ENCODE measurements at places on chromosomes 2 and 18.
A peak's percentile ranks its signal among the peaks of the same experiment; 100 is the strongest.

GRCh38 chr2:11082880-11083279 is 72.4 kb upstream of the SLC66A3 start:
- DNase-seq, result no peak

GRCh38 chr2:233064530-233065199 is 4.5 kb downstream of the INPP5D start:
- no peak for DNase-seq

- no peak for DNase-seq
Observed at GRCh38 chr2:19576411-19576810, 218.0 kb upstream of the OSR1 start.

DNA sequence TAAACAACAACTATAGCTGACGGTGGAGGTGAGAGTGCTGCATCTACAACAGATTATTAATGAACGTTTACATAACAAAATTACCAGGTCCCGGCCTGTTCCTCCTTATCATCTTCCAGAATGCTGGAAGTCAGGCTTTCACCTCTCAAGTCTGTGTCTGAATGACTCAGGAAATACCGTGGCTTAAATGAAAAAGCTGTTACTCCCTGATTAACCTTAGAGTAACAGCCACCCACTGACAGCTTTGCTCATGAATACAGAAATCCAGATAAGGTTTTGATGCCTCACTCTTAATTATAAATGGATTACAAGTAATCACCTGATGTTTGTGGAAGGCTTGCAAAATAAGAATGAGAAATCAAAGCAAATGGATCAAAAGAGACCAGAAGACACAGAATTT is 885.3 kb upstream of the CELF4 start:
- DNase-seq, result peak; percentile 23

- DNase-seq, result no peak
Observed at GRCh38 chr2:237231593-237231992, 145.9 kb downstream of the COPS8 start.

- DNase-seq, result no peak
Observed at GRCh38 chr18:75208836-75209128, 157 bp downstream of the PTGR3 start.

DNA sequence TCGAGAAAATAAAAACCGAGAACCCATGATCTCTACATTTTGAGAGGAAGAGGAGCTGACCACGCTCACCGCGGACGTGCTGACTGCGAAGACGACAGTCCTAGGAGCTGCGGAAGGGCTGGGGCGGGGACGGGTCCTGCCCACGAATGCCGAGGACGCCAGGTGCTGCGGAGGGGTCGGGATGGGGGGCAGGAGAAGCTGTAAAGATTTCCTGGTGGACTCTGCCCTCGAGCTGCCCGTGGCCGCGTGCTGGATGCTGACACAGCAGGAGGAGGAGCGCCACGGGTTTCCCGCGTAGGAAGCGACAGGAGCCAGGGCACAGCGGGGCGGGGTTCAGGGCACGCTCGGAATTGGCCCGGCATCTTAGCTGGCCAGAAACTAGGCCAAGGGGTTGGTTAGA is 22.2 kb downstream of the ZSCAN30 start:
- no peak for DNase-seq

- DNase-seq, result no peak
Observed at GRCh38 chr2:233546101-233546500, 20.5 kb downstream of the USP40 start.

DNA sequence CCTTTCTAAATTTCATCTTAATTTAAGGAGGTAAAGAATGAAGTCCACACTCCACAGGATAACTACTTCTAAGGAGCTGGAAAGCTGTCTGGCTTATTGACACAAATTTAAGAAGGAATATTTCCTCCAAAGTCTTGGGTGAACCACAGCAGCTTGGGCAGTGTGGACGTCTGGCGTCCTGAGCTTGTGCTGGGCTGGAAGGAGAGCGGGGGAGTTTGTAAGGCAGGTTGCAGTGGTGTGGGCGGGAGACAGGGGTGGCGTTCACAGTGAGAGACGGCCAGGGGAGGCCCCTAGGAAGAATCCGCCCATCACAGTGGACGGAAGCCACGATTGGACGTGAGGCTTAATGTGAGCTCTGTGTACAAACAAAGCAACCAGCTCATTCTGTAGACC is 25.7 kb downstream of the ADI1 start:
- no peak for DNase-seq

DNA sequence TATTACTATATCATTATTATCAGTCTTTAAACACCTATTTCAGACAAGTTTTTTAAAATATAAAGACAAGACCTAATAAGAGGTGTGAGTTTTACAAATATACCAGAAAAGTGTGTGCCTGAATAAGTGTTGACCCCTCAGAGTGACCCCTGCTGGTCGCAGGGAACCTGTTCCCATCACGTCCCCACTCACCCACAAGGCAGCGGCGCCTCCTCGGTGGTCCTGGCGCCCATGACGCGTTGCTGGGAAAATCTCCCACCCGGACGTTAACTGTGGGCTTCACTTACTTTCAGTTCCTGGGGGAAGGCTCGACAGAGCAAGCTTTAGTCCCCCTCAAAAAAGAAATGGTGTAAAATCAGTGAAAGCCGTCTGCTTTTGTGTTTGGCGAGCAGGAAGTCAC is 93.5 kb downstream of the TMEM18 start:
- no peak for DNase-seq

DNA sequence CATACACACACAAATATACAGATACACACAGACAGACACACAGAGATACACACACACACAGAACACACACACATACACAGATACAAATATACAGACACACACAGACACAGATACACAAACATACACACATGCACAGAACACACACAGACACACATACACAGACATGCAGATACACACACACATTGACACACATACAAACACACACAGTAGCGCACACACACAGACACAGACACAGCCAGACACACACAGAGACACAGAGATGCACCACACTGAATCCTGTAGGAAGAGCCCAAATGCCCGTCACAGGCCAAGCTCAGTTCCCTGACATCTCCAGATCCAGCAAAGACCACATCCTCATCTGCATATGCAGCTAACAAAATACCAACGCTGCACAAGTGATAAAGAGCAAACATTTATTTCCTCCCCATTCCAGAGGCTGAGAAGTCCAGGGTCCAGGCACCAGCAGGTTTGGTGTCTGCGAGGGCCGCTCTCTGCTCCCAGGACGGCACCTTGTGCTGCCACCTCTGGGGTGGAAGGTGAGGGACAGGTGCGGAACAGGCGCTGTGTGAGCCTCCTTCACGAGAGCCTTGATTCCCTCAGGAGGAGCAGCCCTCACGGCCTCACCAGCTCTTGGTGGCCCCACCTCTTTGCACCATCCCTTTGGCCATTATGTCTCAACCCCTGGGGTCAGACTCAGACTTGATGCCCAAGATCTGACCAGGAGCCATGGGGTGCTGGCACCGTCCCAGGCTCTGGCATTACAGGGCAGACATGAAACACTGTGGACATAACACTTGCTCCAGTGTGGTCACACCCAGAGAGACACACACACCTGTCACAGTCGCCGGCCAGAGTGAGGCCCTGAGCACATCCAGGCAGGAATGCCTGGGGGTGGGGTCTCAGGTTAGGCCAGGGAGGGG is 108.7 kb downstream of the NDUFA10 start:
- DNase-seq, result no peak

GRCh38 chr2:97928591-97928990 is 67.2 kb downstream of the TMEM131 start:
- DNase-seq, result no peak

DNA sequence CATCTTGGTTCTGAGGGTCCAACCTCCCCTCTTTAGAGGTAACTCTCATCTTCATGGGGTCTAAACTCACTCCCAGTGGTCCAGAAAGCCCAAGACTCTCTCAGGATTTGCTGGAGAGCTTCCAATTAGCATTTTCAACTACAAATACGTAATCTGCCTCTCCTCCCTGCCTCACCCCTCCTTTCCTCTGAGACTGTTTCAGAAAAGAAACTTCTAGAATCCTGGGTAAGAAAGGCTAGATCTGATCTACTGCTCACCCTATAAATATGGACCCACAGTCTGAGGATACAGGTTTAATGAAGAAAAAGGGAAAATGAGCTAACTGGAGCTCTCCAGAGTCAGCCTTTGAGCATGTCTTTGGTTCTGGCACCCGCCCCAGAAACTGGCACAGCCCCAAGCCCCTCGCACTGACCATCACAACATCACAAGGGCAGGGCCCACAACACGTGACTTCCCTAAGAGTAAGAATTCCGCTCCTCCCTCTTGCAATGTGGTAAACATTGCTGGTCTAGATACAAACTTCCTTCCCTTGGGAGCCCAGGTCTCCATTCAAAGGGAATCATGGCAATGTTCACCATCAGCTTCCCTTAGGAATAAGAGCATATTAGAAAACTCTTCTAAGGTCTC is 21.7 kb upstream of the IHH start:
- no peak for DNase-seq

DNA sequence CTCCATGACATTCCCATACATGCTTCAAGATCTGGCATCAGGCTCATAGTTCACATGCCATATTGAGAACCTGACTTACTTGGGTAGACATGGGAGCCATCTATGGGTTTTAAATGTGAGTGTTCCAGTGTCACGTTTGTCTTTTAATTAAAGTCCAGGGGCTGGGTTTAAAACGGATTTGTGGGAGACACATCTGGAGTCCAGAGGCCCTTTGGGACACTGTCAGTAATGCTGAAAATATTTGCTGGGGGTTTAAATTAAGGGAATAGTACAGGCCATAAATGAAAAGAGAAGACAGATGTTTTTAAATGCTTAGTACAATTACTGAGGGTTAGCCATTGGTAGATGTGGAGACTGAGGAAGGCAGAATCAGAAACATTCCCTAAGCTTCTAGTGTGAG is 478.0 kb downstream of the PID1 start:
- DNase-seq, result no peak

GRCh38 chr2:46039543-46040303 is 257.5 kb upstream of the EPAS1 start:
- DNase-seq, result no peak

DNA sequence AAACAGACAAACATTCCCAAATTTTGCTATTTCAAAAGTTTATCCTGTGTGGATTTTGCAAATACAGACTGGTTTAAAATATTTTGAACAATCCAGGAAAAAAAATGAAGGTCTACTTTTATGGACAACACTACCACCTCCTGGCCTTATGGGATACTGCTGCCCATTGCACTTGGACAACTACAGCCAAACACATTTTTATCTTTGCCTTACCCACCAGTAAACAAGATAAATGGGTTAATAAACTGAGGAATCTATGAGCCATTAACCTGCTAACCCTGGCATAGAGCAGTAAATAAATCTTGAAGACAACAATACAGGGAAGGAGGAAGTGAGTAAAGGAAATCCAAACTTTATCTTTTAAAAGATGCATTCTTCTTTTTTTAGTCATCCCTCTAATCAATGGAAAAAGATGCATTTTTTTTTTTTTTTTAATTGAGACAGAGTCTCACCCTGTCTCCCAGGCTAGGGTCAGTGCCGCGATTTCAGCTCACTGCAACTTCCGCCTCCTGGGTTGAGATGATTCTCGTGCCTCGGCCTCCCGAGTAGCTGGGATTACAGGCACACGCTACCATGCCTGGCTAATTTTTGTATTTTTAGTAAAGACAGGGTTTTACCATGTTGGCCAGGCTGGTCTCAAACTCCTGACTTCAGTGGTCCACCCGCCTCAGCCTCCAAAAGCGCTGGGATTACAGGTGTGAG is 2.1 kb upstream of the SPIRE1 start:
- no peak for DNase-seq

GRCh38 chr2:49053156-49053555 is 101.2 kb downstream of the FSHR start:
- DNase-seq, result no peak

- DNase-seq, result no peak
Observed at GRCh38 chr18:62566199-62566598, 43.4 kb downstream of the ZCCHC2 start.

DNA sequence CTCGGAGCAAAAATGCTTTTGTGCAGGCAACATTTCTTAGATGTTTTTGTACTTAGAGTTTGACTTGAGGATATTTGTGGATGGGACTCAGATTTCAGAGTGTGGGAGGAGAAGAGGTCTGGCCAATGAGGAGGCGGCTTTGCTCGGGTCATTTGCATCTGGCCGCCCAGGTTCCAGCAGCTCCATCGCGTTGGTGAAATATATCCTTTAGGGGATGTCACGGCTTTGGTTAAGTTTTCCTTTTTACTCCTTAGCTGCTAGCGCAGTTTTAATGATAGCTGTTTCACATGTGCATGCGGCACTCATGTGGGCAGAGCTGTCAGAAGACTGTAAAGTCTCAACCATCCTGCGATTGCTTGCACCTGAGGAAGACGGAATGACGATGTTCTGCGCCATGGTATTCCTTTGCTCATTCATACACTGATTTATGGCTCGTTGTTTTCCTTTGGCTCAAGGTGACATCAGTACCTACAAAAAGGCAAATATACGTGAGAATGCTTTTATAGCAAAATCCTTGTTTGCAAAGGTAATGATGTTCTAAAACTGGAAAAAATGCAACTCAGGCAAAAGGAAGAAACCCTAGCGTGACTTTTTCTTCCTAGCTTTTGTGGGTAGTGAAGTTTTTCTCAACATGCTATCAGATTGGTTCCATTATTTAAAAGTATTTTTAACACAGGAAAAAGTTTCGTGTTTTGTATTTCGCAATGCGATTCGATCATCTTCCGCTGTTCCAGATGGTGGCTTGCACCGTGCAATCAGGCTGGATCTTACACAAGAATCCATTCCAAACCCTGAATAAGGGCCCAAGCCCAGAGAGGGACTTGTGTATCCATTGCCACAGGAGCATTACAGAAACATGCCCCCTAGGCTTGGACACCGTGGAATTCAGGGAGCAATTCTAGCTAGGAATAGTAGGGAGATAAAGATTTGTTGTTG is 70.5 kb upstream of the ZNF516 start:
- DNase-seq, result no peak

DNA sequence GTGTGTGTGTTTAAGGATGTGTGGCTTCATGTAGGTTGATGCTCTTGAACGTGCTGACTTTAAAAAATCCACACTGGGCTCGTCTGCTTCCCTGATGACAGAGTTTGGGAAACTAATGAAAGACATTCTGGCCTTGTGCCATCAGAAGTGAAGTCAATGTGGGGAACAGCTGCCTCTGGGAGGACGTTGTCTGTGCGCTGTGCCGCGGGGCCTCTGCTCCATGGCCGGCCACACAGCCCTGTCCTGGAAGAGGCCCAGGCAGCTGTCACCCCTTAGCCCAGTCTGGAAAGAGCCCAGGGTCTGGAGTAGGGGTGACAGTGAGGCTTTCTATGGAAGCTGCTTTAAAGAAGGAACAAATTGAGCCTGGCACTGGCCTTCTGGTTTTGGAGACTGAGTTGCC is 155.8 kb downstream of the SH3RF3 start:
- DNase-seq, result no peak

- DNase-seq, result no peak
Observed at GRCh38 chr2:39523308-39524044, 86.4 kb upstream of the MAP4K3 start.

Measured in D721Med (cell line).